ENCODE measurements at places on chromosomes 13 and 19. TPM values are rescaled to one million over a fixed set of nuclear protein-coding genes. Genes with fewer than 3 reads are reported as not detected.
A peak's percentile ranks its signal among the peaks of the same experiment; 100 is the strongest.

GRCh38 chr13:48251611-48252081, 18.6 kb downstream of the ITM2B start:
- no peak for DNase-seq

DNA sequence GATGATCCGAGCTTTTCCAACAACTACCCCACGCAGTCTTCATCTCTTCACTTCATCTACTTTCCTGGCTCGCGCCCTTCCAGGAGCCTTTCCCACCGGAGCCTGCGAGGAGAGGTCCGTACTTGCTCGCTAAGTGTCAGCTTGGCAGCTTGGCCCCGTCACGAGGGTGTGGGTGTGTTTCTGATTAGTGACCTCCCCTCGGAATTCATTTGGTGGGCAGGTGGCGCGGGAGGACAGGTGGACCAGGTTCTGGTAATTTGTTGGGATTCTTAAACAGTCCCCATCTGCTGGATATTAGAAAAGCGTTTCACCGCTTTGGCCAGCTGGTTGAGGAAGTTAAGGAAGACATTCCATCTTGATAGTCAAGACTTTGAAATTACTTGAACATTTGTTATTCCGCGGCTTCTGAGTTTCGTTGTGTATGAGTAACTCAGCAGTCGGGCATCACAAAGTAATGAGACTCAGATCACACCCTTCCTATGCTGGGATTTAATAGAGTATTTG, 515 bp downstream of the UFM1 start:
- DNase-seq, result peak; percentile 59

The TNNT1 gene
- total RNA-seq, result 5.9 TPM

- no peak for DNase-seq
Observed at GRCh38 chr13:103852036-103852435, 785.8 kb upstream of the SLC10A2 start.

- DNase-seq, result no peak
Observed at GRCh38 chr13:89029062-89029461, 1357.9 kb downstream of the SLITRK5 start.

DNA sequence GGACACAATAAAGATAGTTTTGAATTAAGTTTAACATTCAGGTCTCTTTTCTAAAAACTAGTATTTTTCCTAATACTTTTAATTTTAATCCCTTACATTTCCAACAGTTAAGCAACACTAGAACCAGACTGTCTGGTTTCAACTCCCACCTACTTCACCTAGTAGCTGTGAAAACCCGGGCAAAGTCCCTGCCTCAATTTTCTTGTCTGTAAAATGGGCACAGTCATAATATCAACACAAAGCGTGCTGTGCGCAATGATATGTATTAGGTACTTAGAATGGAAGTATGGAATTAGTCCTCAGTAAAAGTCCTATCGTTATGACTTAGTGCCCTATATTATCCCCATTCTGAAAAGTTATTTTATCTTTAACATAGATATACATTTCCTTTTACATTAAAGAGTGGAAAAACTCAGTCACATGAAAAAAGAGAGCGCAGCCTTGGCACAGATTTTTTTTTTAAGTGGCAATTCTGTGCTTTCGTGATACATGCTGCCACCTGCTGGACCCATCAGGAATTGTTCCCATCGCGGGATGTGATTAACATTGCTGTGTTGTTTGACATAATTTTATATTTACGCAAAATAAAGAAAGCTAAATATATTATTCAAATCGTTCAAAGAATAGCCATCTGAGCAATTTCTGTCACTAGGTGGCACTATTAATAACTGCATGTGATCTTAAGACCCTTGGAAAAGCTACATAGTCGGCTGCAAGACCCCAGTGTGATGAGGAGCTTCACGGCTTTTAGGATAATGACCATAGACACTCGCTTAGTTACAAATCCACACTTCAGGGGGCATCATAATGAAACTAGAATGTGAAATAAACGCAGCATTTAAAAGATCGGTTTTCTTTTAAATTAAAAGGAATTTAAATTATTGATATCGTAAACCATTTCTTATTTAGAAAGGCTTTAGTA, 59.9 kb downstream of the LIG4 start:
- DNase-seq, result peak; percentile 31

GRCh38 chr19:38316477-38317067, 825 bp upstream of the YIF1B start:
- no peak for DNase-seq

DNA sequence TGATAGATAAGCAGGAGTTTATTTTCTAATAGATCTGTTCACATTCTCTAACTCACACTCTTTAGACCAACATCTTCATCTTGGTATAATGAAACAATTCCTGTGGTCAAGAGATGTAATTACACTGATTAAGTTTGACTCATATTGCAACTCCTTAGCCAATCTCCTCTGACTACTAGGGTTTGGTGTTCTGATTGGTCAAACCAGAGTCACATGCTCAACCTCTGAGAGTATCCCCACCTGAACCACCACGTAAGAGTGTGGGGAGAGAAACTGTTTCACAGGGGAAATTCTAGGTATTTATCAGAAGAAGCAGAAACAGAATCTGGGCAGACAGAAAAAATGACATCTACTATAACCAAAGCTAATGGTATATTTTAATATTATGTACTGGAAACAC, 42.4 kb downstream of the UQCRFS1 start:
- DNase-seq, result no peak

- no peak for DNase-seq
Observed at GRCh38 chr19:29774126-29774525, 37.7 kb upstream of the CCNE1 start.

The KCTD4 gene
- total RNA-seq, result 8.5 TPM

The KRTDAP gene
- total RNA-seq, result not detected

- no peak for DNase-seq
Observed at GRCh38 chr19:45401815-45402214, 3.1 kb downstream of the PPP1R13L start.

- no peak for DNase-seq
Observed at GRCh38 chr13:113532156-113532806, 41.8 kb upstream of the DCUN1D2 start.

DNA sequence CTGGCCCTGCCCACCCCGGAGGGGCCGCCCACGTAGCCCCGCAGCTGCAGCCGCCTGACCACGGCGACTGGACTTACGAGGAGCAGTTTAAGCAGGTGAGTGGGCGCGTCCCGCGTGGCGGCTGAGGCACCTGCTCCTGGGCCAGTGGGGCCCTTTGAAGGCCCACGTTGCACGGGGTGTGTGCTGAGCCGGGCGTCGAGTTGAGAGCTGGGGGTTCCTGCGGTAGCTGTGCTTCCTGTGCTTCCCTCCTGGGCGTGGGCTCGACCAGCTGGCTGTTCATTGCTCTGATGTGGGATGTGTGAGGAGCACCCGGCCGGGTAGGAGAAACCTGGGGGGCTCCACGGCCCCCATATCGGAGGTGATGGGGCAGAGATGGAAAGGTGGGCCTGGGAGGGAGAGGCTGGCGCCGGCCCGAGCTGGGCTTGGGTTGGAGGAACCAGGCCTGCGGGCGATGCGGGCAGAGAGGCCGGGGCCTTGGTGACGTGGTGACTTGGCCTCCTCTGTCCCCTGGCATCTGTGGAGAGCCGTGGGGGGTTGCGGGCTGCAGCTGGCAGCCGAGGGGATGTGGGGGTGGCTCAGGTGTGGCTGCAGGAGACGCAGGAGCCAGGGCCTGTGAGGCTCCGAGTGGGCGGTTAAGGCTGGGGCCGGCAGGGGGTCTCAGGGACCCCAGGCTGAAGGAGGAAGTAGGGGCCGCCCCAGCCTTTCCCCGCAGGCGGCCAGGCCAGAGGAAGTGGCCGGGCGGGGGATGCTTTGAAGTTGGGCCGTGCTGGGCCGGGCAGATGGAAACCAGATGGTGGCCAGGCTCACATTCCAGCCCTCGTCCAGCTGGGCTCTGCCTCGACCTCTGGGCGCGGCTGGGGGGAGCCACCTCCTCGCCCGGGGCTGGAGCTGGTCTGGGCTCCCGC, 7.1 kb downstream of the ARID3A start:
- no peak for DNase-seq

DNA sequence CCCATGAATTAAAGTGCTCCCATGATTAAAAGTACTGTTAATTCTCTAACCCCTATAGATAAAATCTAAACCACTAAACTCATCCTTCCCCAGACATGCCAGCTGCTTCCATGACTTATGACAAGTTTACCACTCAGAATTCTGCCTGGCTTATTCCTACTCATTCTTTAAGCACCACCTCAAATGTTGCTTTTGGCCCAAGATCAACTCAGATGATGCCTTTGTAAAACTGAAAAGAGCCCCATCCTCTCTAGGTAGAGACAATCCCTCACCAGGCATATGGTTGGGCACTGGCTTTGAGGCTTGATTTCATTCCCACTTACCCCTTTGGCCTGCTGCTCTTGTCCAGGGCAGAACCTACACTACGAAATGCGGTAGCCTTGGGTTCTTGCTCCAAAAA, 250.0 kb downstream of the DNAJC15 start:
- DNase-seq, result no peak

DNA sequence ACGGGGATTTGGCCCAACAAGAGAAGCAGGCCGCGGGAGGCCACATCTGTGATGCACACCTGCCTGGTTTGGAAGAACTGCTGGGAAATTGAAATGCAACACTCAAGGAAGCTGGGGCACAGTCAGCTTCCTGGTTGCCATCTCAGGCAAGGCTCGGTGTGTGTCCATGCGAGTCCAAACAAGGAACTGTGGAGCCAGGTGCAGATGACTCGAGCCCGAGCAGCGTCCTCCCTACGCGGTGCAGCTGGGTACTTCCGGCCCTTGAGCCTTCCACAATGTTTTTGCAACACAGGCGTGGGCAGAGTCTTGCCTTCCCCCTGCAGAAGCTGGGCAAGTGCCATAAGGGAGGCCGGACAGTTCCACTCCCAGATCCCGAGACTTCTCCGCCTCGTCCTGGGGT, 94.6 kb downstream of the CRYL1 start:
- DNase-seq, result peak; percentile 50

- no peak for DNase-seq
Observed at GRCh38 chr13:31101472-31102170, 60.1 kb downstream of the HSPH1 start.

The PRR22 gene
- not detected for total RNA-seq

DNA sequence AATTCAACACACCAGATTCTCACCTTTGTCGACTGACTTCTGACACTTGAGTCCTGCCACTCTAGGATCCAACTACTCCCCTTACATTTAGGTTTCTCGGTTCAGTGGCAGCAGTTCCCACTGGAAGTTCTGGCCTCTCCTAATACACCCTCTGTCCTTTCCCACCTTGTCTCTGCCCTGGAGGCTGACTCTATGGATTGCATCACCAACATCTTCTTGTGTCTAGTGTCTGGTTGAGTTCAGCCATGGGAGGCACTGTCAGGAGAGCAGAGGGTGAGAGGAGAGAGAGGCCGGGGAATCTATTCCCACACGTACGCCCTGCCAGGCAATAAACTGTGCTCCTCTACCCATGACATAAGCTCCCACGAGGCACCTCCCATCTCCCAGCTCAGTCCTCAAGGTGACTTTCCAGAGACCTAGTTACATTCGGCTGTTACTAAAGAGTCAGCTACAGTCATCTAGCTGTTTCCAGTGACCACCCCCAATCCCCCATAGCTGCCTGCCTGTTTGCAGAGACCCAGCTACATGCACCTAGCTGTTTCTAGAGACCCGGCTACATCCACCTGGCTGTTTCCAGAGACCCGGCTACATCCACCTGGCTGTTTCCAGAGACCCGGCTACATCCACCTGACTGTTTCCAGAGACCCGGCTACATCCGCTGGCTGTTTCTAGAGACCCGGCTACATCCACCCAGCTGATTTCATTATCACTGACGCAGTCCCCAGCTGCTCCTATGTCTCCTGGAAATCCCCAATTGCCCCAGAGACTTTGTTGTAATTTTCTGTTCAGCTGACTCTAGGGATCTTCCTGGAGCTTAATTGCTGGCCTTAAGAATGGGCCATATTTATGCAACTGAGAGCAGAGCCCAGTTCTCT, 8.1 kb upstream of the LILRB4 start:
- no peak for DNase-seq

The C19orf73 gene
- 0.45 TPM for total RNA-seq

The ZNF225 gene
- total RNA-seq, result 9.2 TPM

The ATCAY gene
- not detected for total RNA-seq

GRCh38 chr13:50403311-50403710, 388.1 kb downstream of the KCNRG start:
- DNase-seq, result no peak

DNA sequence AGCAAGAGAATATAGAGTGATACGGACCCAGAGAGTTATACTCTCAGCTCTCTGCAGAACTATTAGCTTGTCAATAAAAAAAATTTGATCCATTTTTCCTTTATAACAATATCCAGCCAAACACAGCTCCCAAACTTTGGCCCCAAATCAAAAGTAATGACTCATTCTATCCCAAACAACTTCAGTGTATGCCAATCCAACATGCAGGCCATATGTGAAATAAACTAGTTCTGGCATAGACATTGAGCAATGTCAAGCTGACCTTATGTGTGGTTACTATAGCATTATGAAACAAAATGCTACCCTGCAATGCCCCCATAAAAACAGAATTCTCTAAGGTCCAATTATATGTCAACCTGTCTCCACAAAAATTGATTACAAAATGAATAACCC, 209.5 kb downstream of the DNAJC15 start:
- DNase-seq, result peak; percentile 12

The LRRC25 gene
- total RNA-seq, result not detected

The SPACA6 gene
- total RNA-seq, result 1.7 TPM

DNA sequence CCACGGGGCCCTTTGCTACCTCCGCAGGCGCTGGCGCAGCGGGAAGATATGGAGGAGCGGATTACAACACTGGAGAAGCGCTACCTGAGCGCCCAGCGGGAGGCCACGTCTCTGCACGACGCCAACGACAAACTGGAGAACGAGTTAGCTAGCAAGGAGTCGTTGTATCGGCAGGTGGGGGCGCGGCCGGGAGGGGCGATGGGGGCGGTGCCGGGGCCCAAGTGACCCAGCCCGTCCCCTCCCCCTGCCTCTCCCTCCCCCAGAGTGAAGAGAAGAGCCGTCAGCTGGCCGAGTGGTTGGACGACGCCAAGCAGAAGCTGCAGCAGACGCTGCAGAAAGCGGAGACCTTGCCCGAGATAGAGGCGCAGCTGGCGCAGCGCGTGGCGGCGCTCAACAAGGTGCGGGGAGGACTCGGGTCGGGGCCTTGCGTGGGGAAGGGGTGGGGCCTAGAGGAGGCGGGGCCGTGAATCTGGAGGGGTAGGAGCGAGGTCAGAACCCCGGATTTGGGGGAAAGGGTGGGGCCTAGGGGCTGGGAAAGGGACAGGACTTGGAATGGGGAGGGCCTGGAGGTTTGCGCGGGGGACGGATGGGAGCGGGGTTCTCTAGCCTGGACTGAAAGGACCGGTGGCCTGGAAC, 13.7 kb downstream of the PPFIA3 start:
- DNase-seq, result no peak

The CFAP97D2 gene
- not detected for total RNA-seq

The SLC25A41 gene
- 0.10 TPM for total RNA-seq

- DNase-seq, result no peak
Observed at GRCh38 chr19:19674315-19674714, 5.7 kb downstream of the ZNF101 start.

DNA sequence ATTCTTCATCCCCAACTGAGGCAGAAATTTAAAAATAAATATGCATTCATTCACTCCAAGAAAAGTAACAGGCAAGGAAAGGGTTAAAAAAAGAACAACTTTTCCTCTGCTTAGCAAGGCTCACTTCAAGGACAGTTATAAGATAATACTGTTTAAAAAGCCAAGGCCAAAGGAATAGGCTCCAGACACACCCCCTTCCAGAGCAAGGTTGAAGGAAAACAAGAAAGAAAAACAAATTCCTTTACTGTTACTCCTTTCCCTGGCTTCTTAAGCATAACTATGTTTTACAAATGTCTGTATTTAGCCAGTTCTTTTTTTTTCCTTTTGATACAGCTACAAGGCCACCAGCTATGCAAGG, 8.5 kb downstream of the SIGLEC11 start:
- no peak for DNase-seq
